COLO829 (cell line): ENCODE measurements at places on chromosomes 6 and 20.
A peak's percentile ranks its signal among the peaks of the same experiment; 100 is the strongest.

GRCh38 chr20:23212464-23212995 is 126.4 kb upstream of the CD93 start:
- DNase-seq: no peak

DNA sequence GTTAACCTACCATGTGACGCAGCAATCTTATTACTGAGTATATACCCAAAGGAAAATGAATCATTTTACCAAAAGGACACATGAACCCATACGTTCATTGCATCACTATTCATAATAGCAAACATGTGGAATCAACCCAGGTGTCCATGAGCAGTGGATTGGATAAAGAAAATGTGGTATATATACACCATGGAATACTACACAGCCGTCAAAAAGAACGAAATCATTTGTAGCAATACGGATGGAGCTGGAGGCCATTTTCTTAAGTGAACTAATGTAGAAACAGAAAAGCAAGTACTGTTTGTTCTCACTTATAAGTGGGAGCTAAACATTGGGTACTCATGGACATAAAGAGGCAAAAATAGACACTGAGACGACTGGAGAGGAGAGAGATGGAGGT is 44.2 kb downstream of the TBPL1 start:
- DNase-seq: no peak

- no peak for DNase-seq
Observed at GRCh38 chr6:91281901-91282300, 695.0 kb upstream of the MAP3K7 start.

DNA sequence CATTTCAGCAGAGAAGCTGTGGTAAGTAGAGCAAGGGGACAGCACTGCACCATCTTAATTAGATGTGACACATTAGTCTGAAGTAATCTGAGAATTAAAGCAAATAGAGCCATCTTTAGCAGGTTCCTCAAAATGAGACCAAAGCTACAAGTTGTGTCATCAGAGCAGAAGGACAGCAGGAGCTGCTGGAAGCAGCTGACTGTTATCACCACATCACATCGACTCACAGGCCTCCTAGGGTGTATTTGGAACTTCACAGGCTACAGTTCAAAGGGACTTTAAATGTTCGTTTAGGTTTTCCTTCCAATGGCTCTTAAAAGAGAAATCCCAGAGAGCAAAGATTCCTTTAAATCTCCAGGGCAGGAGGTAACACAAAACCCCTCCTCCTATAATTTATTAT is 69.5 kb downstream of the LCA5 start:
- no peak for DNase-seq

GRCh38 chr6:1949538-1949937 is 295.9 kb downstream of the GMDS start:
- DNase-seq: no peak

DNA sequence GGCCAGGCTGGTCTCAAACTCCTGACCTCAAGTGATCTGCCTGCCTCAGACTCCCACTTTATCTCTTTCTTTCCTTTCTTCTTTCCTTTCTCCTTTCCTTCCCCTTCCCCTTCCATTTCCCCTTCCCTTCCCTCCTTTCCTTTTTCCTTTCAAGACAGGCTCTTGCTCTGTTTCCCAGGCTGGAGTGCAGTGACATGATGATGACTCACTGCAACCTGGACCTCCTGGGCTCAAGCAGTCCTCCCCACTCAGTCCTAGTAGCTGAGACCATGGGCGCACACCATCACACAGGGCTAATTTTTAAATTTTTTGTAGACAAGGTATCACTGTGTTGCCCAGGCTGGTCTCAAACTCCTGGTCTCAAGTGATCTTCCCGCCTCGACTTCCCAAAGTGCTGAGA is 377.6 kb upstream of the ZFP64 start:
- DNase-seq: no peak

GRCh38 chr6:95856876-95857364 is 158.9 kb upstream of the FUT9 start:
- no peak for DNase-seq

DNA sequence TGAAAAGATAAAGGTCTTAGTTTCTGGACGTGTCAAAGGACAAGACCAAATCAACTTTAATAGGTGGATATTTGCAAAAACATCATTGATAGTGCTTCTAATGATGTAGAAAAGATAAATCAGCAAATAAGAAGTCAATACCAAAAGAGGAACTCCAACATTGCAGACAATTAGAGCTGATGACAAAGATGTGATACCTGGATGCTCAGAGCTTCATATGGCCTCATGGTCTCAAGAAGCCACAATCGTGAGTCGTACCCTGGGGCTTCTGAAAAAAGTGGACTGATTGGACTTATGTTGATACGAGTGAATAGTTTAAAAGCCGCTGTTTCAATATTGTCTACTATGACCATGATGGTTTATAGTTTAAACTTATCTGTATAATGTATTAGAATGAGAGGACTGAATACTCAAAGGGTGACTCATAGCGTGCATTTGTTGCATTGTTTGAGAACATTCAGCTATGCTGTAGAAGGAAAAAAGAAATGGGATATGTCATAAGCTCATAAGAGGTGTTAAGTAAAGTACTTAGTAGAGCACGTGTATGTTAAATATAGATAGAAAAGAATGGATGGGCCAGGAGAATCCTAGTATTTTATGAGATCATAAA is 54.6 kb upstream of the RIPOR2 start:
- DNase-seq: no peak

DNA sequence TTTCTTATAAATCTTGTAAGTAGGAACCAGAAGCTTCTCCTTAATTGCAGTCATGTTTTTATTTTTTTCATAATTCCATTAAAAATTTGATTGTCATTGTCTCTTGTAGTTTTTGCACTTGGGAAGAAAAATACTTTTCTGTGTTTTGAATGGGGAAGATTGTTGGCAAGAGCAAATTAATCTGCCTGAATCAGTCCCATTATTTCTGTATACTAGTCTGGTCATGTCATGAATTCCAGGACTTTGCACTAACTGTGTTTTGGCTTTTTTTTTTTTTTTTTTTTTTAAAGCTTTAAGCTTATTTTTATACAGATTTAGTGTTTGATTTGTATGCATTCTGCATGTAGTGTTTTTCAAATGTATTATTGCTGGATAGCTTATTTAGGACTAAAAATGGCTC is 47.6 kb downstream of the RALGAPB start:
- peak; percentile 31 for DNase-seq

DNA sequence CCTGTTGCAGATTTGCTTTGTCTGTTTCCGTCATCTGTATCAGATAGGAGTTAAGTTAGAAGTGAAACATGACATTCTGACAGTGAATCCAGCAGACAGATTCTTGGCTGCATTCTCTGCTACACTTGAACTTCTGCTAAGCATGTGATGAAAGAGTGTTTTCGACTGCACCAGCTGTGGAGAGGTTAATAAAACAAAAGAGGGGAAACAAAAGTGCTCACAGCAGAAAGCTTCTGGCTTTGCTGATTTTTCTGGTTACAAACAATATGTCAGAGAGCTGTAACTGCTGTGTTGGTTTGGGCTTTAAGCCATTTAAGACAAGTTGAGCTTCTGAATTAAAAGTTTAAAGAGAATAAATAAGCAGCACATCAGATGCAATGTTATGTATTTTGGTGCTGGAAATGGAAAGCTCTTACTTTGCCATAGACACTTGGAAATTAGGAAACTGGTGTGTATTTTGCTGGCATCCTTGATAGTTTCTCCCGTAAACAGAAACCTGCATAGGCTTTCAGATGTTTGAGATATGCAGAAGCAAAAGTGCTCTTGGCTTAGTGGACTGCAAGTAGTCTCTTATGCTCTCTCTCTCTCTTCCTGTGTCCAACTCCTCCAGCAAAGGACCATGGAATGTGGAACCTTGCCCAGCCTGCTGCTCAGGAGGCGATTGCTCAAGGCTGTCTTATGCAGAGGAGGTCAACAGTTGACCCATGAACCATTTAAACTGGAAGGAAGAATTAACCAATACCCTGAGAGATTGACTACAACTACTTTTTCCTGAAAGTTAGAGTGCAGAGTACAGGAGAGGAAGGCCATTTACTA is 104.9 kb downstream of the RPS12 start:
- DNase-seq: no peak

- DNase-seq: no peak
Observed at GRCh38 chr20:62044631-62045030, 21.1 kb downstream of the TAF4 start.

- DNase-seq: no peak
Observed at GRCh38 chr6:163984124-163984936, 569.8 kb downstream of the QKI start.

- no peak for DNase-seq
Observed at GRCh38 chr6:96749891-96750290, 87.4 kb downstream of the GPR63 start.
